ENCODE measurements at places on chromosomes 4 and X.

GRCh38 chr4:169934794-169935429 is 91.3 kb downstream of the MFAP3L start:
- no peak for DNase-seq

DNA sequence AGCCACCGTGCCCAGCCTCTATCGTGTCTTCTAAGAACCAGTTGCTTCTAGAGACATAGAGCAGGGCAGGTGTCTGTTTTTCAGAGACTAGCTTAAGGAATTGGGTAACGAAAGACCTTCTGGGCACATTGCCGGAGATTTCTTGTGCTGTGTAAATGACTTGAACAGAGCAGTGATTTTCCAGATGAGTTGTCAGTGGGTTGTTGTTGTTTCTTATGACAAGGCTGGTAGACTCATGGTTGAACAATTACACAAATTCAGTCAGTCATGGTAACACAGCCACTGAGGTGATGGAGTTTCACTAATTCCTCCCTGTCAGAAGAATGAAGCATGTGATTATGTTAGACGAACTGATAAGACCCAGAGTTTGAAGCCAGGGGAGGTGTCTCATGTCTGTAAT is 20.5 kb upstream of the DDX3X start:
- no peak for DNase-seq

GRCh38 chrX:39559229-39559628 is 538.5 kb downstream of the BCOR start:
- no peak for DNase-seq

GRCh38 chr4:100367451-100367850 is 150.4 kb downstream of the EMCN start:
- DNase-seq, result no peak

DNA sequence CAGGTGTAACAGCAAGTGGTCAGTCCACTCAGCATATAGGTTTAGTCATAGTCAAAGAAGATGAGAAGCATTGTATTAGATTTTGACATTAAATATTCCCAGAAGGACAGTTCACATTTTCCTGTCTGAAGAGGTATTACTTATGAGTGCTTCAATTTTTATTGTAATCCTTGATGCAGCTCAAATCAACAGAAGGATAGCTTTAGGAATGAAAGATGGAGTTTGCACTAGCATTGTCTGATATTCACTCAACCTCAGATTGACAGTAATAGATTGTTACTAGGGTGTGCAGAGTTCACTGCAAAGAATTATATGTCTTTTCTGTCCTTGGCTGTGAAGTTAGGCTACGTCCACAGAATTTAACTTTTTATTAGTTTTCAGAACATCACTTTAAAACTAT is 764.3 kb upstream of the AADAT start:
- DNase-seq, result no peak

DNA sequence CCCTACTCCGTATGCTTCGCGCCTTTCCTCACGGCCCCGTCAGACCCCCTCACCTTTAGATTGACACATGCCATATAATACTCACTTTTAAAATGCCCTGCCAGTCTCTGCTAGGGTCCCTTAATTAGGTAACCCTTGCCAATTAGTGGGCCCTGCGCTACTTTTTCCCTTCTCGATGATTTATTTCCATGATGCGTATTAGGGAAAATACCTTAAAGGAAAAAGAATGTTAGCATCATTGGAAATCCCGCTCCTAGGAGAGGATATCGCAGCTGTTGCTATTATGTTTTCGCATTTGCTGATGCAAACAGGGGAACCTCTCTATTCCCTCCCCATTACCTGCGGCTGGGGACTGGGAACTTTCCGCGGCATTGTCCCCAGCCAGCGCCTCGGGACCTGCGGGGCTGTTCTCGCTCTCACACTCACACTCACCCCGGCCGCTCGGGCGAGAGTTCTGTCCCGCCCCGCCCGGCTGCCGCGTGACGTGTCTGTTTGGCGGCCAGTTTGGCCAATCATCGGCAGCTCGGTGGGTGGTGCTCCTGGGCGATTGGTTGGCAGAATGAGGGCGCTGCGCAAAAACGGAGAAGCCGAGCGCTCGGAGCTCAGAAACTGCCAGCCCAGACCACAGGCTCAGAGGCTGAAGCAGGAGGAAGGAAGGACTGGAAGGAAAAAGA is at the start of gene PCDH10:
Gene PCDH10, plus strand, starts transcription at position 605 of the 674 bp plus-strand sequence. CDS start 847 bp downstream, outside the sequence.
- DNase-seq, result peak; percentile 40

- DNase-seq, result no peak
Observed at GRCh38 chrX:14303891-14304290, 225.4 kb upstream of the GLRA2 start.

DNA sequence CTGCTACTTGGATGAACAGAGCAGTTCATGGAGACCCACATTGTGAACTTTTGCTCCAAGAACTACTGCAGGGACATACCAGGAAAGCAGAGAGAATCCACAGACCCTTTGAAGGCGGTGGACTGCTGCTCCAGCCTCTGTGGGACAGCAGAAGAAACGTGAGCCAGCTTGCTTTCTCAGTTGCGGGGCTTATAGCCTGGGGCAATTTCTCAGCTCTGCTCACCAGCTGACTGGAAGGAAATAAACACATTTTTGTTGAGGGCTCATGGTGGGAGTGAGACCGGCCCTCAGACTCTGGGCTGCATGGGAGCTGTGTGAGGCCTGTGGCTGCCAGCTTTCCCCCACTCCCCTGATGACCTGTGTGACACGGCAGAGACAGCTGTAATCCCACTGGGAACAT is 2.6 kb upstream of the ADH1A start:
- DNase-seq, result no peak
